ENCODE measurements at places on chromosomes 6 and 20. TPM values are rescaled to one million over a fixed set of nuclear protein-coding genes. Genes with fewer than 3 reads are reported as not detected.

The MEP1A gene
- not detected for total RNA-seq

The IL17F gene
- total RNA-seq: not detected

The RIPPLY2 gene
- total RNA-seq: not detected

The MAP7 gene
- 1.5 TPM for total RNA-seq

DNA sequence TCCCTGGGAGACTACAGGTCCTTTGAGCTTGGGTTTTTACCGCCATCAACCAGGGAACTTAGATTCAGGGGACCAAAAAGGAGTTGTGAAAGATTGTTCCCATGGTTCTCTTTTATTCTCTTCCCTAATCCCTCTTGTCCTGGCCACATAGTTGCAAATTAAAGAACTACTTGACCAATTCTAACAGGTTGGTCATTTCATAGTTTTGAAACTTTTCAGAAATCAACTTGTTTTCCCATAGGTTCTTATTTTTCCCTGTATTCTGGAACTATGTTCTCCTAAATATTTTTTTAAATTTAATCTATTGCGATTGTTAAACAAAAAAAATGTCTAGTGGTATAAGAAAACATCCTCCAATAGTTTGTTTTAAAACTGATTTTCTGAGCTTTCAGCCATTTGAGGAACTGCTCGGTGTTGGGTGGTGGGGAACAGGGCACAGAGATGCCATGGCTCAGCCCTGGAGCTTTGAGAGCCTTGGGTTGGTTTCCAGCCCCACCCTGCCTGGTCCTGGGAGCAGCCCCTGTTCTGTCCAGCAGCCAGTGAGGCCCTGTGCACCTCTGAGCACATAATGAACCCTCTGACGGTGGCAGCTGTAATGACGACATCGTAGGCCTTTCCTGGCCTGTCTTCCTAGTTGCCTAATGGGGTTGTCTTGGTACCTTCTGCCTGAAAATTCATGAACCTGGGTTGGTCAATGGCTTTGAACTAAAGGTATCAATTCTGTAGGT lies 53.5 kb downstream of the TBC1D7 start:
- peaks cover 3% of the 10 kb centered on the region for H3K4me1 ChIP-seq
- H3K27ac ChIP-seq: no peak overlapping the region
- no peak overlapping the region for H3K4me3 ChIP-seq
- no peaks in the 10 kb centered on the region for H3K27me3 ChIP-seq
- no peak for DNase-seq

DNA sequence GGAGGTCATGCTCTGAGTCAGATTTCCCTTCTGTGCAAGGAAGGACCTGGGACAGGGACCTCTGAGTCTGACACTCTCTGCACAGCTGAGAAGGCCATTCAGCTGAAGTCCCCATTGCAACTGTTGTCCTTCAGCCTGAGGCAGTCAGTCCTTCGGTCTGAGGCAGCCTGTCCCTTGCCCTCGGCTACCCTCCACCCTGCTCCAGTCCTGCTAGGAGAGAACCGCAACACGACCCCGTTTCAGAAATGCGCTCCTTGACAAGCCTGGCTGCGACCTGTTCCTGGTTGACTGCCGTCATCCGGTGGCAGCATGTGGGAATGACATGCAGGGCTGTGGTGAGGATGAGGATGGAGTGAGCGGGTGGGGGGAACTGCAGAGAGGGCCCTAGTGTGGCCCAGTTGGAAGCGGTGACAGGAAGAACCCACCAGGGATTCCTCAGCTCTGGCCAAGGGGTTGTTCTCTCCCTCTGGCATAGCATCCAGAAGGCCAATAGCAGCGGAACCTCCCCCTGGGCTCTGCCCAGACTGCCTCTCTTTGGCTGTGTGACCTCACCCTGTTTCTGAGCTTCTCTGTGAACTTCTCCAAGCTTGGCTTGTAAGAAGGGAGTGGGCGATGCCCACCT lies 40.3 kb upstream of the ANGPT4 start:
- no peaks in the 10 kb centered on the region for H3K4me1 ChIP-seq
- no peak overlapping the region for H3K27ac ChIP-seq
- no peak overlapping the region for H3K4me3 ChIP-seq
- H3K36me3 ChIP-seq: no peaks in the 10 kb centered on the region

GRCh38 chr6:29760328-29760727 lies 37.1 kb downstream of the HLA-F start:
- no peaks in the 10 kb centered on the region for H3K36me3 ChIP-seq
- H3K27me3 ChIP-seq: no peaks in the 10 kb centered on the region

GRCh38 chr6:127855542-127856159 lies 45.2 kb downstream of the THEMIS start:
- H3K4me3 ChIP-seq: no peak overlapping the region
- DNase-seq: no peak
- no peak overlapping the region for H3K27ac ChIP-seq

DNA sequence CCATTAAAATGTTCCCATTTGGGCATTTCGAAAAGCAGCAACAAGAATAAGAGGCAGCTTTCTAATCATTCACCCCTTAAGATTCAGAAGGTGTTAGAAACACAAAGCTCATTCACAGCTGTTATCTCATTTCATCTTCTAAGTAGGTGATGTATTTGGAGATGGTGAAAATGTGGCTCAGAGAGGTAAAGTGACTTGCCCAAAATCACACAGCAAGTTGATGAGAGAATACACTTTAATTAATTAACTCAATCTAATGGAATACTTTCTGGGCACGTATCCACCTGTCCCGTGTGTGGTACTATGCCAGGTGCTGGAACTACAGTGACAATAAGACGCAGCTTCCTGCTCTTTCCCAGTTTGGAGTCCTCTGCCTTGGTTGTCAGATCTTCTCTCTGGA lies 147.4 kb upstream of the LRFN2 start:
- DNase-seq: no peak
- H3K27ac ChIP-seq: no peak overlapping the region
- no peaks in the 10 kb centered on the region for H3K4me1 ChIP-seq

GRCh38 chr20:41179961-41180360 lies 42.6 kb downstream of the PLCG1 start:
- H3K4me1 ChIP-seq: peaks cover 17% of the 10 kb centered on the region
- H3K27ac ChIP-seq: no peak overlapping the region
- no peaks in the 10 kb centered on the region for H3K27me3 ChIP-seq
- no peak overlapping the region for H3K4me3 ChIP-seq

GRCh38 chr6:137000825-137001224 lies 43.9 kb downstream of the IL20RA start:
- no peak for DNase-seq
- no peaks in the 10 kb centered on the region for H3K36me3 ChIP-seq
- no peak overlapping the region for H3K27ac ChIP-seq
- H3K4me1 ChIP-seq: no peaks in the 10 kb centered on the region
